ENCODE measurements at places on chromosomes 16 and 17.

GRCh38 chr17:21263376-21263775 is 10.2 kb upstream of the NATD1 start:
- DNase-seq = no peak

DNA sequence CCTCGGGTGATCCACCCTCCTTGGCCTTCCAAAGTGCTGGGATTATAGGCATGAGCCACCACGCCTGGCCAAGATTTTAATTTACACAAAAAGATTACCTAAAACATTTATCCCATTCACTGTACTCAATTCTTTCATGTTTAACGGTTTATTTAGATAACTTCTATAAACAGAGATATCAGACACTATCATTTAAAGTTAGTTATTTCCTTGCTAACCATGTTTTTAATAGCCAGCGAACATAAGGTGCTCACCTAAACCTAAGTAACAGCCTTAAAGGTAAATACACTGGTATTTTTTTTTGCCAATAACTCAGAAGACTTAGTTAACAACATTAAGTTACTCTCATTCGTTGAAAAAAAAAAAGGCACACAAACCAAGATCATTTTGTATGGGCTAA is 82.0 kb upstream of the C17orf78 start:
- no peak for DNase-seq

GRCh38 chr17:13194887-13195286 is 177.1 kb upstream of the ELAC2 start:
- no peak for DNase-seq

GRCh38 chr16:5557966-5558365 is 460.4 kb upstream of the EEF2KMT start:
- DNase-seq = no peak

DNA sequence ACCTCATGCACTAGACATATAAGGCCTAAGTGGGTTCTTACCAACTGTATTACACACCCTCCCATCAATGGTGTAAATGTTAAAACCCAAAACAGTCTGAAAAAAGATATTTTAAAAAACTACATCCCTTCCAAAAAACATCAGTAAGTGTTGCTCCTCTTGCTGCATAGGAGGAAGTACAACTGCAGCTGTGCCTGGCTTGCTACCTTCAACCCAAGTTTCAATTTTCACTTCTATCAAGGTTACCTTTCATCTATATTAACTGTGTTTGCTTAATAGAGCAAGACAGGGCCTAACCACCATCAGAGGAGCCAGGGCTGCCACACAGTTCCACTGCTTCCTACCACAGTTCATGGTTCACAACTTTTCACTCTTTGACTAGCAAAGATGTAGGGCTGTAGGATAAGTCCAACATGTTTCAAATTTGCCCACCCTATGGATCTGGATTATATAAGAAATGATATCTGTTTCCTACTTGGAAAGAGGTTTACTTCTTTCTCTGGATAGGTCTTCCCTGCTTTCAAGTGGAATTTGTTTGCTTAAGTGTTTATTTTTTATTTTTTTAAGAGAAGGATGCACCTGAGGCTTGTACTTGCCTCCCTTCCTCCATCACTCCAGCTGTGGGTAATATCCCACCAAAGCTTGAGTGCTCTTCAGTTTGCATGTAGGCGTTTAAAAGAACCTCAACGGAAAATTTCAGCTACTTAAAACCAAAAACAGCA is 56.7 kb downstream of the GRB7 start:
- no peak for DNase-seq

GRCh38 chr17:79739148-79740062 is 8.7 kb downstream of the ENPP7 start:
- DNase-seq = no peak

- DNase-seq = no peak
Measured at GRCh38 chr17:57234061-57234738, 22.1 kb upstream of the MSI2 start.

DNA sequence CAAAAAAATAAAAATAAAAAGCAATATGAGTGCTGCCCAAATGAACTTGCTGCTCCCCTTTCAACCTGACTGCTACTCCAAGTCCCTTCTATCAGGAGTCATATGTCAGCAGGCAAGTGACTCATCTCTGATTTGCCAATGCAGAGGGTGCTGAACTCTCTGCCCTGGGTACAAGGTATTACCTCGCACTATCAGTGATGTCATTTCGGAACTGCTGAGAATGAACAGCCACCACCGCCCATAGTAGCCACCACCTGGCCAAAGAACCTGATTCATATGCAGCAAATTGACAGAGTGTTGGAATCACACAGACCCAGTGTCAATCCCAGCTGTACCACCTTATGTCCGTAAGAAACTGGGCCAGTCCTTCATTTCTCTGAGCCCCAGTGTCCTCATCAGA is 31.2 kb downstream of the LYRM9 start:
- DNase-seq = no peak

DNA sequence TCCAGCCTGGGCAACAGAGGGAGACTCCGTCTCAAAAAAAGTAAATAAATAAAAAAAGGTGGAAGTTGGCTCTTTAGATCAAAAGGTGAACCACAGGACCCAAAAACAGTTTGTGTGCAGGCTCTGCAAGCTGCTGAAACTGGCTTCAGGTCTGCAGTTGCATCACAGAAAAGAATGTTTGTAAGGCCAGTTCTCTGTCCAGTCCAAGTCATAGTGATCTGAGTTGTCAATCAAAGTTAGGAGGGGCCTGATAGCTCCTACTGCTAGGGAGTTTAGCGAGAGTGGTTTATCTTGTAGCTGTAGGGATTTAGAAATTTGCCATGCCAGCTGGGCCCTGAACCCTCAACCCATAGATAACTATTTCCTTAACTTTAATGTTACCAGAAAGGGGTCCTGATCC is 101.2 kb upstream of the CACNG5 start:
- DNase-seq = no peak

GRCh38 chr17:50139950-50140885 is 10.3 kb upstream of the SAMD14 start:
- peak; percentile 78 for DNase-seq

DNA sequence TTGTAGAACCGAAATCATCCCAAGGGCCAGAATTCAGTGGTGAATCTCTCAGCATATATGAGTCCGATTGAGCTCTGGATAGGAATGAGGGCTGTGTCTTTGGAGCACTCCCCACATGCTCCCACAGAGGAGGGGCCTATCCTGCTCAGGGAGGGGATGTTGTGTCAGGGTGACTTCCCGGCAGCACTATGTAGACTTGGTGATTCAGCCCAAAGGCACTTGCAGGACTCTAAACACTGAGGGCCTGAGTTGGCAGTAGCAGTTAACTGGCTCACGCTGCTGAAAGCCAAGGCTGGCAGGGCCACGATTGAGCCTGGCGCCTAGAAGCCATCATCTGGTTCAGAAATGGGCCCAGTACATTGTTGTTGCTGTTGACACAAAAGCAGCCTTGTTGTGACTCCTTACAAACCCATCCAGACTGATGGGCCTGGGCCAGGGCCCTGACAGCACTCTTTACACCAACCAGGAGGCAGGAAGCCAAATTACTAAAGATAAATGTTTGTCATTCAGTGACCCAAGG is 31.9 kb downstream of the NMT1 start:
- no peak for DNase-seq

- DNase-seq = peak; percentile 75
Measured at GRCh38 chr17:75260641-75261335, 618 bp downstream of the GGA3 start.

DNA sequence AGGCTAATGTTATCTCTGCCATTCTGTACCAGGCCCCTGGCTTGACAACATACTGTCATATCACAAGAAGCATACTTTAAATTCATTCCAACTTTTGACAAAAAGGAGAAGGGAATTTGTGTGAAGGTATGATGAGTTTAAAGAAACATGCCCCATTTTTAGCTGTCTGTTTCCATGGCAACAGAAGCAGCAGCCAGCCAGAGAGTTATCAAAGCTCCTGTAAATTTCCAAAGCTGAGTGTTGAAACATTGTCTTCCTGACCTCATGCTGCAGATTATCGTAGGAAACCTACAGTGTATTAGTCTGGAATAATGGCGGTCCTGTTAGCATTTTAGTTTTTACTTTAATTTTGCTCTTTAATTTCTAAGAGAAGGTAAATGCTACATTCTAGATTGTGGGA is 124.9 kb downstream of the MRTFB start:
- DNase-seq = no peak

GRCh38 chr17:27985306-27985705 is 57.2 kb upstream of the NLK start:
- DNase-seq = no peak

DNA sequence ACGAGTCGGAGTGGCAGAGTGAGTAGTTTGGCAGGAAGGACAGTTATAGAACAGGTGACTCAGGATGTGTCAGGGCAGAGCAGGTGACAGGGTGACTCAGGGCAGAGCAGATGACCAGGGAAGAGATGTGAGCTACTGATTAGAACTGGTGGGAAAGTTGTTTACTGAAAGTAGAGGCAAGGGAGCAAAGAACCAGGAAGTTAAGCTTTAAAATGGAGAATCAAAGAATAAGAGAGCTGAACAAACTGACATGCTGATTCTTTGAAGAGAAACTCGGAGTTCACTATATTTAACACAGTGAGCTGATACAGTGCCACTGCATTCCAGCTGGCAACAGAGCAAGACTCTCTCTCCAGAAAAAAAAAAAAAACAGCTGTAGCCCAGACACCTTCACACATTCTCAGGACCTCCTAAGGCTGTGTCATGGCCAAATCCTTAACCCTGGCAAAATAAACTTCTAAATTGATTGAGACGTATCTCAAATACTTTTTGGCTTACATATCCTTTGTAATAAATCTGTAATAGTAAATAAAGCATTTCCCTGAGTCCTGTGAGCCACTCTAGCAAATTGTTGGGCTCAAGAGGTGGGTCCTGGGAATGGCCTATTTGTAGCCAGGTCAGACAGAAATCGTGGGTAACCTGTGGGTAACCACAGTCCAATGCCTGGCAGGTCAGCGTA is 12.3 kb upstream of the UBE2I start:
- no peak for DNase-seq

DNA sequence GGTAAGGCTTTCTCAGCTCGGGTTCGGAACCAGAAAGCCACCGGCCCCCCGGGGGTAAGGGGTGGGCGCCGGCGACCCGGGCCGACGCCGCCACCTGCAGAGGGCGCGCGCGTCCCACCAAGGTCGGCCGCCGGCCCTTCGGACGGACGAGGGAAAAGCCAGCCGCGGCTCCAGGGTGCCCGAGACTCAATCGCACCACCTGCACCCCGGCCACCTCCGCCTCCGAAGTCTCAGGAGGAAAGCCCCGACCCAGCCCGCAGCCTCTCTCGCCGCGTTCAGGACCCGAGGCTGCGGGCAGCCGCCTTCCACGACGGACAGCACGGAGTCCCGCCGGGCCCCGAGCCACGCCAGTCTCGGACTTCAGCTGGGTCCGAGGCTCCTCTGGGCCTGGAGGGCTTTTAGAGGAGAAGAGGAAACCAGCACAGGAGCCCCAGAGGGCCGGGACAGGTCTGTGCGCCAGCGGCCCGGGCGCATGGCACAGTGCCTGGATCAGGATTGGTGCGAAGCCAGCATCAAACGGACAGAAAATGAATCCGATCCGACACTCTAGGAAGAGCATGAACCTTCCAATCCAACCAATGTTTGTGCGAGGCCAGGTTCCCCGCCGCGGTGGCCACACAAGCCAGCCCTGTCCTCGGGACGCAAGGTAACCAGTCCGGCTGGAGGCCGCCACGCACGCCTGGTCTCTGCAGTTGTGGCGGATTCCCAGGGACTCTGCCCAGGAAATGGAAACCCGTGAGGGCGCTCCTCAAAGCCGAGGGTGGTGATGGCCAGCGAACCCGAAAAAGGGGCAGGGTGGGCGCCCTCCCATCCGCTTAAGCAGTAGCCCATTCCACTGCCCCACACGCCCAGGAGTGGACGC is 6.7 kb downstream of the CBX8 start:
- no peak for DNase-seq

DNA sequence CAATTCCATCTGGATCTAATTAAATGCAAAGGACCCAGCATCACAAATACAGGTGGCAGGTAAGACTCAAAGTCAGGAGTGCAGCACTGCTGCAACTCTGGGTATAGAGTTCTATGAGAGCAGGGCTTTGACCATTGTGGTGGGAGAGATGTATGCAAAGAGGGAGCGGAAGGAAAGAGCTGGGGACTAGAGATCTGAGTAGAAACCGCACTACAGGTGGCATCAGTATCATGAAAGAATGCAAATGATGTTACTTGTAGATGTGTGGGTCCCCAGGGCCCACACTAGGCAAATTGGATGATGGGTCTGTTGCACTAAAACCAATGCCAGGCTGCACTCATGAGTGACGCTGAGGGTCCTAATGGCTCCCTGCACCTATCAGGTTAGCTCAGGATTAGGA is 287.1 kb upstream of the ASIC2 start:
- no peak for DNase-seq

DNA sequence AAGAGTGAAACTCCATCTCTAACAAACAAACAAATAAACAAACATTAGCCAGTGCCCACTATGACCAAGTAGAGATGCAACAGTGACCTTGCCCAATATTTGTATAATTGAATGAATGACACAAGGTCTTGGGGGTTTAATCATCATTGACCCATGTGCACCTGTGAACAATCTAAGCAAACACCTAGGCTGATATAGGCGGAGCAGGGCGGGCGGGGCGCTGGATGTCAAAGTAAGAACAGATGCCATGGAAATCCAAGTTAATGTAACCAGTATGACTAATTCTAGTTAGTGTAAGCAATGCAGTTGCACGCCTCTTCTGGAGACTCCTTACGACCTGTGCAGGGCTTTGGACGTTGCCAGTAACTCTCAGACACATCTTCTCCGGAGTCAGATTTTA is 17.6 kb downstream of the RCVRN start:
- no peak for DNase-seq

DNA sequence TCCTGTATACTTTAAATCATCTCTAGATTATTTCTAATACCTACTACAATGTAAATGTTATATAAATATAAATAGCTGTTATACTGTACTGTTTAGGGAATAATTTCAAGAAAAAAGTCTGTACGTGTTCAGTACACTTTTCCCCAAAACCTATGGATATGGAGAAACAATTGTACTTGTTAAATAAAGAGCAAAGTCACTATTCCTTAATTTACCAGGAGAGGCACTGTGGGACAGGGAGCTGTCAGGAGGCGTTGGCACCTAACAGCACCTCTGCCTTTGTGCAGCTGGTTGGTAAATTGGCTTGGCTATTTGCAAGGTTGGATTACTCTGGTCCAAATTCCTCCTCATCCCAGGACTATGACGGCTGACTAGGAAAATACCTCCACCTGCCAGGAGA is 28.0 kb downstream of the CRHR1 start:
- DNase-seq = no peak

- DNase-seq = no peak
Measured at GRCh38 chr17:67511012-67511411, 133.9 kb downstream of the PITPNC1 start.

DNA sequence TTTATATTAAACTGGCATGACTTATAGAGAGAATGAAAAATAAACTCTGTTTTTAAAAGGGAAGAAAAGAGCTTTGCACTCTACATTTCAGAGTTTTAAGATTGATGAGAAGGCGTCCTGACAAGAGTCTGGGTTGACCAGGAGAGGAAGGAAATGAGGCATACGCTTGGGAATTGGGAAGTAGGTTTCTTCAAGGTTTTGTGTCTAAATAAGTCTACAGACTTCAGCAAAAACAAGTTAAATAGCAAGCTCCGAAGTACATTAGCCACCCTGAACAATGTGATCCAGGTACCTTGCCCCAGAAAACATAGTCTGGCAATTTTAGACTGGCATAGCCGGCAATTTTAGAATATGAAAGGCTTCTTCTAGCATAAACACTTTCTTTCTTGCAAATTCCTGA is 28.5 kb upstream of the CCDC182 start:
- no peak for DNase-seq

All from stimulated activated CD4-positive, alpha-beta T cell treated with anti-CD3 and anti-CD28 coated beads, Interleukin-4, amount 100 ng/mL, for 4 hours (primary cell).